Cerebellum (tissue), 4 donors: ENCODE measurements at places on chromosomes 5 and 9. TPM values are rescaled to one million over a fixed set of nuclear protein-coding genes. Genes with fewer than 3 reads are reported as not detected.
A peak's percentile ranks its signal among the peaks of the same experiment; 100 is the strongest.

DNA sequence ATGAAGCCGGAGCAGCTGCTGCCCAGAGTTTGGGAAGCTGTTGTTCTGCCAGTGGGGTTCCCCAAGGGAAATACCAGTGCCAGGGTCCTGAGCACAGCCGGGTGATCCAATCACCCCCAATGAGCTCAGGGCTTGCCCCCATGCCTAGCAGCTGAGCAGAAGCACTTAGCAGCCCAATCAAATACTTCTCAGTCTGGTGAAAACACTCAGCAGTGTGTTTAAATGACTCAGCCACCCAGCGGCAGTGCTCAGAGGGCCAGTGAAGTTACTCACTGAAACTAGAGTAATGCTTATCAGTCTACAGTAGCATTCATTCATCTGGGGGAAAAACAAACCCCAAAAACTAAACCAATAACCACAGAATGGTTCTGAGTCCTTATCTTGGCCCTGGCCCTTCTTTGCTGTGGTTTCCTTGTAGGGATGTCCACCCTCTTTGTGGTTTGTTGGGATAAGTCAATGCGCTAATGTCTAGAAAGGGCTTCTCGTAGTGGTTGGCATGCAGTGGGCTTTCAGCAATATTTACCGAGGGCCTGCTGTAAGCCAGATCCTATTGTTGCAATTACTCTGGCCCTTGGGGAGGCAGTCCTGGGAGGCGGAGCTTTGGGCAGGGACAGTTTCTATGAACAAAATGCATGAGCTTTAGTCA lies 43.1 kb downstream of the LHX2 start:
- DNase-seq, result no peak

The DOK3 gene
- 6.4 TPM for total RNA-seq

DNA sequence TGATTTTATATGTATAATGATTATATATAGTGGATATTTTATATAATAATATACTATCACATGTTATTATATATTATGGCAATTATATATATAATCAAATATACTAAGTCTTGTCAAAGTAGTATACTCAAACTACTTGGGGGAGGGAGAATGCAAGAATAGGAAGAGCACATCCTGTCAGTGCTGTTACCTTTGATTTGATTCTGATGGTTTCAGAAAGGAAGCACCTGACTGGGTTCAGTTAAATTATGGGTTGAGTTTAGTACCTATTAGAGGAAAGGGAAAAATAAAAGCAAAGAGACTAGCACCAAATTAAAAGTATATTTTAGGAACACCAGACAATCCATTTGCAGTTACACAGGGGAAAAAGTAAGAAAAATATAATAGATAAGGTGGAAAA lies 107.6 kb downstream of the GRIA1 start:
- no peak for DNase-seq

DNA sequence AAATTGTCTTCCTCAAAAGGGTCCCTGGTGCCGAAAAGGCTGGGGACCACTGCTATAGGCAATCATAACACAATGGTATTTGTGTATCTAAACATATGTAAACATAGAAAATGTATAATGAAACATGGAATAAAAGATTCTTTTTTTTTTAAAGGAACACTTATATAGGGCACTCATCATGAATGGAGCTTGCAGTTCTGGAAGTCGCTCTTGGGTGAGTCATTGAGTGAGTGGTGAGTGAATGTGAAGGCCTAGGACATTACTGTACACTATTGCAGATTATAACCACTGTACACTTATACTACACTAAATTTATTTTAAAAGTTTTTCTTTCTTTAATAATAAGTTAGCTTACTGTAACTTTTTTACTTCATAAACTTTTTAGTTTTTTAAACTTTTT lies 176.4 kb downstream of the ARRDC3 start:
- no peak for DNase-seq

GRCh38 chr5:154117050-154117449 lies 73.5 kb upstream of the GALNT10 start:
- no peak for DNase-seq

The PGGT1B gene
- total RNA-seq, result 24.3 TPM

GRCh38 chr9:72396247-72397091 lies 31.5 kb upstream of the ZFAND5 start:
- DNase-seq, result no peak

The JAK2 gene
- 36.4 TPM for total RNA-seq

GRCh38 chr9:134299883-134300282 lies 26.4 kb upstream of the RXRA start:
- DNase-seq, result no peak

DNA sequence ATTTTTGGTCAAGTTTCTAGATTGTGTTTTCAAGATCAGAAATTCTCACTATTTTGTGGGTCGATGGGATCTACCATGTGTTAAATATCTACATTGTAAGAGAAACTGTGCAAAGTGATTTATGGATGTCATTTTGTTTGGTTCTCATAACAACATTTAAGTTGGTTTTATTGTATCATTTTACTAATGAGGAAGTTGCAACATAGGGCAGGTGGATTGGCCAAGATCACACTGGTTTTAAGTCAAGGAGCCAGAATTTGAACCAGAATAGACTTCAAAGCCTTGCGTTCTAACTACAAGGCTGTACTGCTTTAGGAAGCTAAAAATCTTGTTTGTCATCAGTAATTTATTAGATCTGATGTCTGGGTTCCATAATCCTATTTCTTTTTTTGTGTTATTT lies 23.4 kb downstream of the SH3TC2 start:
- DNase-seq, result no peak

- DNase-seq, result no peak
Measured at GRCh38 chr9:123832858-123833650, 96.9 kb downstream of the DENND1A start.

DNA sequence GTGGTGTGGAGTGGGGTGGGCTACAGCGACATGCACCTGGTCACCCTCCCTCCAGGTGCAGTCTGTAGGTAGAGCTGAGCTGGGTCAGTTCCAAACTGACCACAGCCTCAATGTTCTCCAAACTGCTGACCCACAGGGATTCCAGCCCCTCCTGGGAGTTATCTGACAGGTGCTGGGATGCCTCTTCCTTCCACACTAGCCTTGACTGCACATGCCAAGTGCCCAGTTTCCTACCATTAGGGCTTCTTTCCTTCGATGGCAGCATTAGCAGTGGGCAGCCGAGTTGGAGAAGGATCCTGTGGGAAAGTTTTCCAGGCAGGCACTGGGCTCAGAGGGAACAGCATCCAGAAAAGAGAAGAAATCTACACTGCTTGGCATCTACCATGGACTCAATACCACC lies 64.0 kb upstream of the GABRP start:
- no peak for DNase-seq

The LECT2 gene
- total RNA-seq, result not detected

The LOX gene
- total RNA-seq, result 3.3 TPM

The C7 gene
- total RNA-seq, result 25.1 TPM

The IL9 gene
- not detected for total RNA-seq

GRCh38 chr9:7320841-7321240 lies 478.7 kb downstream of the DMAC1 start:
- DNase-seq, result no peak

The BICD2 gene
- 32.4 TPM for total RNA-seq

GRCh38 chr9:5799314-5799713 lies 33.6 kb downstream of the ERMP1 start:
- DNase-seq, result peak; percentile 34

GRCh38 chr9:5577225-5577624 lies 51.7 kb upstream of the RIC1 start:
- no peak for DNase-seq

GRCh38 chr5:32087086-32088082 lies 86.7 kb downstream of the GOLPH3 start:
- no peak for DNase-seq

The LCN2 gene
- total RNA-seq, result not detected

GRCh38 chr9:95574176-95574575 lies 57.4 kb upstream of the PTCH1 start:
- DNase-seq, result no peak

The CCDC192 gene
- total RNA-seq, result not detected

DNA sequence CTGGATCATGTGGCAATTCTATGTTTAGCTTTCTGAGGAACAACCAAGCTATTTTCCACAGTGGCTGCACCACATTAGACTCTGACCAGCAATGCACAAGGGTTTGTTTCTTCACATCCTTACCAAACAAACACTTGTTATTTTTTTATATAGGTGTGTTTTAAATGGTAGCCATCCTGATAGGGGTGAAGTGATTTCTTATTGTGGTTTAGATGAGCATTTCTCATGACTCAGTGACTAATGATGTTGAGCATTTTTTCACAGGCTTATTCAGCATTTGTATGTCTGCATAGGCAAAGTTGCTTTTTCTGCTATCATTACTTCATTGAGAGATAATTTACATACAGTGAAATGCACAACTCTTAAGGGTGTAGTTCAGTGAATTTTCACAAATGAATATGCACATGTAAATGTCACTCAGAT lies 36.0 kb downstream of the ANKRD33B start:
- no peak for DNase-seq

DNA sequence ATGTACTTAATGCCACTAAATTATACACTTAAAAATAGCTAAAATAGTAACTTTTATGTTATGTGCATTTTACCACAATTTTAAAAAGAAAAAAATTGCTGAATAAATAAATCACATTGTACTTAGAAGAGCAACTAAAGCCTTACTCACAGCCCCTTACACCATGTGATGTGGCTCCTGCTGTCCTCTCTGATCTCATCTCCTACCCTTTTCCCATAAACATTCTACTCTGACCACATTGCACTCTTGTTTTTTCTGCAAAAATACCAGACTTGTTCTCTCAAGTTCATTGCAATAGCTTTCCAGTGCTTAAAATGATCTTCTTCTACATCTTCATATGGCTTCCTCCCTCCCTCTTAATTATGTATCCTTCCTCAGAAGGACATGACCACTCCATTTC lies 268.4 kb downstream of the ELAVL2 start:
- DNase-seq, result no peak
